T1000 (cell line): ENCODE measurements at places on chromosomes 2 and 18.

DNA sequence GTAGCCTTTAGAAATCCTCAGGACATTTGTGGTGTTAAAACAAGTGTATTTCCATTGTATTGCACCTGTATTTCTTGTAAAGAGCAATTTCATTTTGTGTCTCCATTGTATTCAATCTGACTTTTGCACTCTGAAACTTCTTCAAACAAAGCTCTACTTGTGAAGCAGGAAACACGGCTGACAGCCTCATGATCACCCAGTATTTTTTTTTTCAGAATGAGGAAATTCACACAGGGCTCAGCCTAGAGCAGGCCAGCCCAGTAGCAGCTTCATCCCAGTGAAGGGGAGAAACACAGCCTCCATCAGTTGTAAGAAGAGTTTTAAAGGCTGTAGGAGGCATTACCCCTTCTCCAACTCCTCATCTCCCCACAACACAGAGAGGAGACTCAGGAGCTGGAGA lies 175.9 kb upstream of the KLHL29 start:
- DNase-seq = no peak

GRCh38 chr2:120257522-120257921 lies 4.9 kb downstream of the RALB start:
- no peak for DNase-seq

DNA sequence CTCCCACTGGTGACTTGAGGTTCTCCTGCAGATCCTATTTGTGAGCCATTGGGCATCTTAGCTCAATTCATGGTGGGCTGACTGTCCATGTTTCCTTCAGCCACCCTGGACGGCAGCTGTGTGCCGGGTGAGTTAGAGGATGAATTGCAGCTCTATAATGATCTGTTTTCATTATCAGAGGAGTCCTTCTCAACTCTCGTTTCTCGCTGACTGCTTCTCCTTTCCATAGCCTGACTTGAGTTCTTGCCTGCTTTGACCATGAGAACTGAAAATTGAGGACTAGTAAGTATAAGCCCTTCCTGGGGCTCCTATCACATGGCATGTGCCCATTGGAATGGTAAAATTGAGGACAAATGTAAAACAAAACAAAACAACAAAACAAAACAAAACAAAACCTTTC lies 121.8 kb downstream of the CDC42EP3 start:
- DNase-seq = no peak

DNA sequence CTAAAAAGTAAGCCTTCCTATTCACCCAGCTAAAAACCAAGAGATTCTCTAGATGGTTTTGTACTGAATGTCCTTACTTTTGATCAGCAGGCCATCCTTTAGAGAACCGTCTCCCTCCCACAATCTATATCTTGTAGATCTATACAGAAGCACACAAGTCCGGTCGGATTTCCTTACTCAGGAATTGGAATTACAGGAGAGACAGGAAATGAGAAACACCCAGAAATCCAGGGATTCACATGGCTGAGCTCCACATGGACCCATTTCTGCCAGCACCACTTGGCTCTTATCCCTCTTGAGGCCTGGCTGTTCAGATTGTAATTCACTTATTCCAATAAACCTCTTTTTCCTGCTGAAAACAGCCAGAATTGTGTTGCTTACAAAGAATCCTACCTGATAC lies 4.5 kb downstream of the OLA1 start:
- DNase-seq = no peak

- DNase-seq = peak; percentile 34
Measured at GRCh38 chr2:133780099-133780996, 212.1 kb upstream of the NCKAP5 start.

DNA sequence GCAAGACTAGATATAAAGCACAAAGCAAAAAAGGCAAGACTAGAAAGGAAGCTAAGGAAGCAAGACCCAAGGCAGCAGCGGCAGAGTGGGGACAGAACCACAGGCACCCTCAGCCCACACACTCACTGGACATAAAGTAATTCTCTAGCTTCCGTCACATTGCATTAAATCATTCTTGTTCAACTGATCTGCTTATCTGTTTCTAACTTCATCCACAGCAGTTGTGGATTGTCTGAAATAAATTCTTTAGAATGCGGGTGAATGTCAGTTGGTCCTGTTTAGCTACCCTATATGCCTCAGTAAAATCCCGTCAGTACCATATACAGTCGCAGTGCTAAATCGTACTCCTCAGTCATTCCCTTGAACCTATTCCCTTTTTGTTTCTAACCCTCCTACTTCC lies 183.2 kb upstream of the SLC39A10 start:
- DNase-seq = no peak

- DNase-seq = no peak
Measured at GRCh38 chr2:67642046-67642382, 244.9 kb downstream of the ETAA1 start.

- no peak for DNase-seq
Measured at GRCh38 chr18:11387880-11388279, 221.5 kb upstream of the SLC35G4 start.

DNA sequence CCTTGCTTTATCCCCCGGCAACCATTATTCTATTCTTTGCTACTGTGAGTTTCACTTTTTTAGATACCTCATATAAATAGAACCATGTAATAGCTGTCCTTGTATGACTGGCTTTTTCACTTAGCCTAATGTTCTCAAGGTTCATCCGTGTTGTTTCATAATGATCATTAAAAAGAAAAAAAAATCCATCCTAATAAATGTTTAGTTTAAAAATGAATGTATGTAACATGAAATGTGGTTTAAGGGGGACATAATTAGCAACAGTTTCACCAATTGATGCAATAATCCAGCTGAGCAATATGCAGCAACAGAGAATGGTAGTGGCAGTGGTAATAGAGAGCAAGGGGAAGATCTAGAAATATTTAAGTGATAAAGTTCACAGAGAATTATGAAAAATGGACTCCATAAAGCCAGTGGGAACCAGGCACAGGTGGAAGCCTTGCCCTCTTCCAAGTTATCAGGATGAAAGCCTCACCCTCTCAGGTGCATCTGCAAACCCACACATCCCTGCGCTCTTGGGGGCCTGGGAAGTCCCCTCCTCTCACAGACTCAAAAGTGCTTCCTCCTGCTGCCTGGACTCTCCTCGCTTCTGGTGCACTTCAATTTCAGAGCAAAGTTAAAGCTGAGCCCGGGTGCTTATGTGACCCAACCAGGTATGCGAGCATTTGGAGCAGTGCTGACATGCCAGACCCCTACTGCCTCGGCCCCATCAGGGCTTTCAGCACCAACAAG lies 1403.3 kb upstream of the SLC39A10 start:
- no peak for DNase-seq
